ENCODE measurements at places on chromosomes 1 and 21.

- DNase-seq = no peak
These were observed 16.1 kb downstream of the CD101 start for GRCh38 chr1:117017648-117018047.

DNA sequence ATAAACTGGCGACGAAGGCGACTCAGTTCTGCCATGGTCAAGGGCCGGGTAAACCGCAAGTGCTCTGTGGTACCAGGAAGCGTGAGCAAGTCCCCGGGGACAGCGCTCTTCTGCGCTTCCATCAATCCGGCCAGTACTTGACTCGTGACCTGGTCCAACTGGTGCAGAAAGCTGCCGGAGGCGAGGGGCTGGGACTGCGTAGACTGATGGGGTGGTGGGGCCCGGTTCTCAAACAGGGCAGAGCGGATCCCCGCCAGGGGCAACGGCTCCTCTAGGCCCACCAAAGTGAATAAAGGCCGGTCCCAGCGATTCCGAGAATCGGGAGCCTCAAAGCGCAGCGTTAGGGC, 852 bp downstream of the KTI12 start:
- no peak for DNase-seq

DNA sequence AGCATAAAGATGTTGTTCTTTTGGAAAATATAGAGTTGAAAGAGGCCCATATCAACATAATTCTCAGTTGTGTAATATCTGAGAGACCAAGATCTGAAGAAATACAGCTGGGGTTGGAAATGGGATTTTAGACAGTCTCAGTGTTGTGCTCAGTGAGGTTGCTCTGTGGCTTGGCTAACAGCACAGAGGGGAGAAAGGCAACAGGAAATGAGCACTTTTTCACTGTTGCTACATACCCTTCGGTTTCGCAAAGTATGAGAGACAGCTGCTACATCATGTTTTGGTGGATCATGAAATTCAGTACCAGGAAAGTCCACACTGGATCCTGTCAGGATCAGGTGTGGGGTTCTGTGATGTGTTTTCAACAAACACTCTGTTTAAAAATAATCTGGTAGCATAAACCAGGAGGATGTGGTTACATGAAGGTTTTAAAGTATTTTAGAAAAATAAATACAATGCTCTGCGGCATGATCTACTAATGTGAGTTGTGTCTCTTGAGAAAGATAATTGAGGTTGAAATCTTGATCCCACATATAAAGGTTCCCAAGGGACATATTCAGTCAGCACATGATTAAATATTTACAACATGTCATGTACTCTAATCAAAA, 7.0 kb upstream of the GPR88 start:
- DNase-seq = no peak

- no peak for DNase-seq
These were observed 71.0 kb upstream of the FAM3B start for GRCh38 chr21:41245509-41246135.

- DNase-seq = no peak
These were observed 86.3 kb downstream of the ACBD6 start for GRCh38 chr1:180415985-180416633.

- no peak for DNase-seq
These were observed 66.2 kb upstream of the APOBEC4 start for GRCh38 chr1:183719289-183719688.

- no peak for DNase-seq
These were observed 71.8 kb downstream of the CD58 start for GRCh38 chr1:116498789-116499628.

GRCh38 chr1:26344147-26344920, 9.6 kb downstream of the CRYBG2 start:
- DNase-seq = no peak

- no peak for DNase-seq
These were observed 28.5 kb upstream of the UMODL1 start for GRCh38 chr21:42042651-42043050.

DNA sequence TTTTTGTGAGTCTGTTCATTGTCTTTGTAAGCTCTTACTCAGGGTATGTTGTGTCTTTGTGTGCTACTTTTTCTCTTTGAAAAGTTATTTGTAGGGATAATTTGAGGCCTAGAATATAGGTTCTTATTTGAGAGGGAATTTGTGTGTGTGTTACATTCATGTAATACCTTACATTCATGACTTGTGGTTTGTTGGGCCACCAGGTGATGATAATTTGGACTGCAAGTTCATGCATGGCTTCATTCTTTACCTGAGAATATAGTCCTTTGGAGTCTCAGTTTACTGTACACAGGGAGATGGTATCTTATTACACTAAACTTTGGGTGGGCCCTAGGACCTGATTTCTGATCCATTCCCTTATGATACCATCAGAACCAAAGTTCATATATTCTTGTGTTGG, 51.8 kb upstream of the FASLG start:
- DNase-seq = no peak

- no peak for DNase-seq
These were observed 68.4 kb downstream of the TNR start for GRCh38 chr1:175675017-175675416.

DNA sequence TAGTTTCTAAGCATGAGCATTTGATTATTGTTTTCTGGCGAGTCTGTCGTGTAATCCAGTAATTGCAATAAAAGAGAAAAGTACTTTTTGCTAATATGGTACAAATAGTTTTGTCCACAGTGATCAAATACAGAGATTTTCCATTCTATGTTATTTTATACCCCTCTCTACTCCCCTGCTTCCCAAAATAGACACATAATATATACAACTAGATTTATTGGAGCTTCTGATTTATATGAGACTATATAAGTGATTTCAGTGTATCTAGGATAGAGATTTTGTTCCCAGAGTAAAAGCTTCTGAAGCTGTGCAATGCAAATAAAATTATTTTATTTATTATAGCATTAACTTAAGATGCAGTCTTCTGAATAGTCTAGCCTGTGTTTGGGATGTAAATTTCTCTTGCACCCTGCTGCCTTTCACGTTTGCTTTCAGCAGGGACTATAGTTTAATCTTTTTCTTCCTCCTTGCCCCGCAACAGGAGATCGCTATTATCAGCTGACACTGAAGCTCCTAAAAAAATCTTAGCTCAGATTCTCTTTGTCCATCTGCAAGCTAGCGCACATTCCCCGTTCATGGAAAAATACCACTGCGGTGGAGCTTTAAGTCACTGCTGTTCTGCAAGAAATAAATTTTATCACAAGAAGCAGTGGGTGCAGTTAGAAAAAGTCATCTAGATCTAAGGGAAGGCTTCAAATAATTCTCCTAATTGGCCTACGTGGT, 273.3 kb downstream of the DISC1 start:
- DNase-seq = no peak

DNA sequence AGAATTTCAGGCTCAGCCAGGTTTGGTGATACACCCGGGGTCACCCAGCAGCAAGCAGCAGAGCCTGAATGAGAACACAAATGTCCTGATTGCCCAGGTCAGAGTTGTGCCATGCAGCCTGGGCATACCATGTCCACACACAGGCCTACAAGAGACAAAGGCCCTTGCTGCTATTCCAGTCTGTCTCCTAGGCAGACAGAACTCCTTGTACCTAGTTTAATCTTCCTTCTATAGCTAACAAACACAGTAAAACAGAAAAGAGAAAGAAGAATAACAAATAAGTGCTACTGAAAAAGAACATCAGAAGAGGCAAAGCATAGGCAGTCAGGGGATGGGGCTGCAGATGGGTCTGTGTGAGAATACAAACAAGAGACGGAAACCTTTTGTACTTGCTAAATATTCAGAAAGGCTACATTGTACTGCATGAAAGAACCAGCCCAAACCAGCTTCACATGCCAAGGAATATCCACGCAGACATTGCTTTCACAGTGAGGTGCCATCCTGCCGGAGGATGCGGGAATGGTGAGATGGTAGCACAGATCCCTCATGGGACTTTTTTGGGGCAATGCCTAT, 401.7 kb downstream of the OMA1 start:
- DNase-seq = no peak

DNA sequence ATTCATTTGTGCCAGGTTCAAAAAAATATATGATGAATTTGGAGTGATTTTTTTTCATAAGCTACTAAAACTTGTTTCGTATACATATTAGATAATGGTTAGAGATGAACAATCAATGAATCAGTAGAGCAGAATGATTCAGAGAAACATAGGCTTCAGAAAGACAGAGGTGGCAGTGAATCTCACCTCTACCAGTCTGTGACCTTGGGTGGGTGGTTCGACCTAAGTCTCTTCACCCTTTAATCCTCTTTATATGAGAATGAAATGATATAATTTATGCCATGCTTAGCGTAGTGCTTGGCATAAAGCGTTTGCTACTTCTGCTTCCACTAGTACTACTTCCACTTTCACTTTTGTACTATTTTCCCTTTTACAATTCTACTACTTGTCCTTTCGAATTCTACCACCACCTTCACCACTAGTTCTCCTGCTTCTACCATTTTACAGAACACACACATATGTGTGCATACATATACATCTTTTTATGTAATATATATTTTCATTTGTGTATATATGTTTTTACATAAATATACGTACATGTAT, 45.1 kb downstream of the FYB2 start:
- DNase-seq = no peak

- DNase-seq = no peak
These were observed 42.5 kb downstream of the PGM1 start for GRCh38 chr1:63635681-63636080.

DNA sequence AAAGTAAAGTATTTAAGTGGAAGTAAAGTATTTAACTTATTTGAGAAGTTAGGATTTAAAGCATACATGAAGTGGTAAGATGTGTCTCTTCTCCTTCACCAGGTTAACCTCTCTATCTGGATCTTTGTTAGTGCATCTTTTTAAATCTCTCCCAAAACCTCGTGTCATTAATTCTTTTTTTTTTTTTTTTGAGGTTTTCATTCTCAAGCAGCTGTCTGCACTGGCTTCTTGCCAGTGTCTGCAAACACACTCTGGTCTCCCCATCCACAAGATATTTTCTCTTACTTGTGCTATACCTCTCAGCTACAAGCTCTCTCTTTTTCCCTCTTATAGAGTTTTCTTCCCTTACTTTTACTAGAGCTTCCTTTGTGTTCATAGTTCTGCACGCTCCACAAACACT, 49.0 kb downstream of the CLDN17 start:
- no peak for DNase-seq

DNA sequence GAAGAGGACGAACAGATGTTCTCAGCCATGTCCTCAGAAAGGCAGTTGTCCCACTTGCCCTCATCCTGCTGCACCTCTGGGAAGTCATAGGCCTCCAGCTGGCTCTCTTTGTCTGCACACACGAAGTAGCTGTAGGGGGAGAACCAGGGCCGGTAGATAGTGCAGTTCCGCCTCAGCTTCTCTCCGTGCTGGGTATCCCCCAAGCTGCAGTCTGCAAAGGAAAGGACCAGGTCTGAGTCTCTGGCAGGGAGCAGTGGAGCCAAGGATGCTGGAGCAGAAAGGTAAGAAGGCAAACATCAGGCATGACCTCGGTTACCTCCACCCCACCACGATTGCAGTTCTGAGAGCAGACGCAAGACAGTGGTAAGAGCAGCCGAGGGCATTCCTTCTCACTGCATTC, 2.2 kb downstream of the SPATA46 start:
- no peak for DNase-seq

- no peak for DNase-seq
These were observed 14.7 kb upstream of the SPOCD1 start for GRCh38 chr1:31830511-31830910.

GRCh38 chr1:234601301-234602017, 8.5 kb downstream of the IRF2BP2 start:
- DNase-seq = no peak

DNA sequence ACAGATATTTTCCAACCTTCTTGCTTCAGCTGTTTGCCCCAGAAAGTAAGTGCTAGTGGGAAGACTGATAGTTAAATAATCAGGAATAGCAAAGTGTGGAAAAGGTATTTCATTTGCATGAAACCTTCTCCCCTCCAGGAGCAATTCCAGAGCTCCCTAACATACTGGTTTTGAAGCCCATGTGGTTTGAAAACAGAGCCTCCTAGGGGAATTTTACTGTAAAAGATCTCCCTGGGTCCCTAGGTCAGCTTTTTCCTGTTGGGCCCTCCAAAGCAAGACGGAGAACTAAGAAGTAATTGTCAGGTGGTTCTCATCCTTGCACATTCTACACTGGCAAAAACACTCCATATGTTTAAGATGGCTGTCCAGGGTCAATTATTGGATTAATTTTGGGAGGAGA, 218.7 kb upstream of the FOXD3 start:
- DNase-seq = no peak

DNA sequence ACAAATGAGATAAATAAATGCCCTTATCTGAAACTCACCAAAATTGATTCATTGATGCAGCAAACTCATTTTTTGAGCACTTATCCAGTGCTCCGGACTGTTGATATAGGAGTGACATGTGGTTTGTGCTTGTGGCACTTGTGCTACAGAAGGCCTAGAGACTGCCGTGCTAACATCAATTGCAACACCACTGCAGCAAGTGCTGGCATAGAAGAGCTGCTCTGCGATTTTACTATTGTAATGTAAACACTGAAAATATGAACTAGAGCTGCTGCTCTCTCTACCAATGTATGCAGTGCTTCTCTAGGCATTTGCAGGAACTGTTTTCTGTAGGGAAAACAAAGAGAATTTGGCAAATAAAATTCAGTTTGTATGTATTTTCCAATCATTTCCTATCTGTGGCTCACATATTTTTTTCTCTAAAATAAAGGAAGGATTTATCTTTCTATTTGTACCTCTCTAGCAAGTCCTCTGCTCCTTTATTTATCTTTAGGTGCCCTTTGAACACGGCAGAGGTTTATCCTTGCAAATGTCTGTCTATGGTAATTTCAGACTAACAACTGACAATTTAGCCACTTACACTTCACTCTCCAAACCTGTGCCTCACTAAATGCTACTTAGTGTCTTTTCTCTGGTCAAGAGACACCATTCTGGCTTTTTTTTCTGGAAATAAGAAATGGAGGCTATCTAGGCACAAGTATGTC, 409.5 kb upstream of the ADGRL2 start:
- DNase-seq = no peak

DNA sequence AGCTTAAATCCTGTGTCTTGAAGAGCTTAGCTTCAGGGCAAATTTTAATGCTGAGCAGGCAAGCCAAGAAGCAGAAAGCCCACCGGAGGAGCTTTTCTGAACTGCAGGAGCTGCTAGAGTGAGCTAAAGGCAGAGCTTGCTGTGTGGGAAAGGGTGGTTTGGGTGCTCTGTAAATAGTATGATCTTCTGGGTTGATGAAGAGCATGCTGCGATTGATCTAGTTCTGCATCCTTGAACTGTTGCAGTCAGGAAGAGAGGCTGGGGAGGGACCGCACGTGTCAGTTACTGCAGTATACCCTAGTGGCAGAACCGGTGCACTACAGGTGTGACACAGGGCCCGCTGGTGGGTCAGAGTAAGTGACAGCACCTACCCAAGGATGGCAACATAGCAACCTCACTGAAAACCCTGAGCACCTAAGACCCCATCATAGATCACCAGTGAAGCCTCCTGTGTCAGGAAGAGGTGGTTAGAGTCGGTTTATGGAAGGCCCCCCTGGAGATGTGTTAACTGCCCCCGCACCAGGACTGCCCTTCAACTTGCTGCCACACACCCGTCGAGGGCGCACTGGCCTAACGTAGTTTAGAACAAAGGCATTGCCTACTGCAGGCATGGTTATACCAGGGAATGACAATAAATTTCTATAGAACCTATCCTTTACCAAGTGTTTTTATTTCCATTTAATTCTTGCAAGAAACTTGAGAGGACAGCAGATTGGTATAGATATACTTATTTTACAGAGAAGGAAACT, 146.0 kb upstream of the KIAA0040 start:
- no peak for DNase-seq

- no peak for DNase-seq
These were observed 83.7 kb upstream of the LRRC8D start for GRCh38 chr1:89736937-89737733.

GRCh38 chr1:167714098-167714438, 7.7 kb upstream of the MPZL1 start:
- no peak for DNase-seq

GRCh38 chr1:232988572-232989040, 38.2 kb downstream of the NTPCR start:
- no peak for DNase-seq
